ENCODE measurements at places on chromosomes 16 and 17.
A peak's percentile ranks its signal among the peaks of the same experiment; 100 is the strongest.

DNA sequence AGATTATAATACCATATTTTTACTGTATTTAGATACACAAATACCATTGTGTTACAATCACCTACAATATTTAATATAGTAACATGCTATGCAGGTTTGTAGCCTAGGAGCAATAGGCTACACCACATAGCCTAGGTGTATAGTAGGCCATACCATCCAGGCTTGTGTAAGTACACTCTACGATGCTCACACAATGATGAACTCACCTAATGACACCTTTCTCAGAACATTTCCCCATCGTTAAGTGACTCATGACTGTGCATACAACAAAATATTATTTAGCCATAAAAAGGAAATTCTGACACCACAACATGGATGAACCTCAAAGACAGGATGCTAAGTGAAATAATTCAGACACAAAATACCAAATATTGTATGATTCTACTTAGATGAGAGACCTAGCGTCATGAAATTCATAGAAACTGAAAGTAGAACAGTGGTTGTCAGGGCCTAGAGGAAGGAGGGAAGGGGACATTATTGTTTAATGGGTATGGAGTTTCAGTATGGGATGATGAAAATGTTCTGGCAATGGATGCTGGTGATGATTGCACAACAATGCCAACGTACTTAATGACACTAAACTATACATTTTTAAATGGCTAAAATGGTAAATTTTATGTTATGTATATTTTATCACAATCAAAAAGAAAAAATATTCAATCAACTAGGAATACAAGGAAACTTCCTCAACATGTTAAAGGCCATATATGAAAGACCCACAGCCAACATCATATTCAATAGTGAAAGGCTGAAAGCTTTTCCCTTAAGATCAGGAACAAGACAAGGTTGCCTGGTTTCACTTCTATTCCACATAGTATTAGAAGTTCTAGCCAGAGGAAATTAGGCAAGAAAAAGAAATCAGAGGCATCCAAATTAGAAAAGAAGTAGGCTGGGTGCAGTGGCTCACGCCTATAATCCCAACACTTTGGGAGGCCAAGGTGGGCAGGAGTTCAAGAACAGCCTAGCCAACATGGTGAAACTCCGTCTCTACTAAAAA, 5.9 kb upstream of the C16orf87 start:
- no peak for DNase-seq

- peak; percentile 81 for DNase-seq
Measured at GRCh38 chr17:6913608-6914443, 82.0 kb upstream of the ALOX12 start.

GRCh38 chr16:29306201-29306600, 100.3 kb downstream of the NPIPB11 start:
- DNase-seq: no peak

DNA sequence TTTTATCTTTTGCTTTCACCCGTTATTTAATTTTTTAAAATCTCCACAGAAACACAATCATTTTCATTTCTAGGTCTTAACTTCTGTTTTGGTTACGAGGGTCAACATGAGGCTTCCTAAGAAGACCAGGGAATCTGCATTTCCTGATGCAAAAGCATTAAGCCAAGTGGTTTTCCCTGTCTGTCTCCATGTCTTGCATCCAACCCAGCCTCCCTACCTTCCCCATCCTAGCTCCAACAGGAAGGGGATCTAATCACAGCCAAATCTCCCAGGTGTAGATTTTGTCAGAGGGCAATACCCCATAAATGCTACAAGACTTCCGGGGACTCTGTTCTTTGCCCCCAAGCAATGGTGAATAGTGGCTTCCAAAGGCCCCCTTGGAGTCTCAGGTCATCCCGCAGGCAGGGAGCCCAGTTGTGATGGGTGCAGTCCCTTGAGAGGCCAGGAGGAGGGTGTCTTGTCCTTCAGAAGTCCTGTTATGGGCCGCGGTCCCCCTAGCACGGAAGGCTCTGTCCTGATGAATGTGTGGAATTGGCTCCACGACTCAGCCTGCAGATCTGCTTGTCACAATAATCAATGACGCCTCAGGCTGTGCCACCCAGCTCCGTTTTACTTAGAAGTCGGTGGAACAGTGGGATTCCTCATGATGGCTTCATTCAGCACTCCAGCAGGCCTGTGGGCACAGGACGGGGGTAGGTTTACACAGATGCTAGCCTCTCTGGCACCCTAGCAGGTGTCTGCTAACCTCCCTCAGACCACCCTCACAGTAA, 141.1 kb downstream of the RGS9 start:
- DNase-seq: peak; percentile 32

DNA sequence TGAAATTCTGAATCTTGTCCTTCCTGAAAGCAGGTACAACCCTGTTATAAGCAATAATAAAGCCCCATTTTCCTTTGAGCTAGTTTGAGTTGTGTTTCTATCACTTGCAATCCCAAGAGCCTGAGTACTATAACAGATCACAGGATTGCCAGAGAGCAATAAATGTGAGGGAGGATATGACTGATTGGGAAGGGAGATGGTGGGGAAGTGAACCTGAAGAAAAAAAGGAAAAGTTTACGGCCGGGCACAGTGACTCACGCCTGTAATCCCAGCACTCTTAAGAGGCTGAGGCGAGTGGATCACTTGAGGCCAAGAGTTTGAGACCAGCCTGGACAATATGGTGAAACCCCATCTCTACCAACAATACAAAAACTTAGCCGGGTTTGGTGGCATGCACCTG, 80.4 kb downstream of the COX10 start:
- no peak for DNase-seq

DNA sequence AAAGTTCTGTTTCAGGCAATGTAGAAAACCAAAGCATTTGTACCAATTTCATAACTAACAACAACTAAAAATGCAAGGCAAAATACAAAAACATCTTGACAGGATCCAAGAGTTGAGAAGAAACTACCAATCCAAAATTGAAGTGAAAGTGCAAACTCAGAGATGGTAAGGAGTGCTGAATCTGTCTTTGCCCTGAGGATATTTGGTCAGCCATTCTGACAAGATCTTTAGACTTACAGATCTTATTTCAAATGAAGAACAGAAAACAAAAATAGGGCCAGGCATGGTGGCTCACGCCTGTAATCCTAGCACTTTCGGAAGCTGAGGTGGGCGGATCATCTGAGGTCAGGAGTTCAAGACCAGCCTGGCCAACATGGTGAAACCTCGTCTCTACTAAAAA, 412.8 kb downstream of the ZFHX3 start:
- no peak for DNase-seq

DNA sequence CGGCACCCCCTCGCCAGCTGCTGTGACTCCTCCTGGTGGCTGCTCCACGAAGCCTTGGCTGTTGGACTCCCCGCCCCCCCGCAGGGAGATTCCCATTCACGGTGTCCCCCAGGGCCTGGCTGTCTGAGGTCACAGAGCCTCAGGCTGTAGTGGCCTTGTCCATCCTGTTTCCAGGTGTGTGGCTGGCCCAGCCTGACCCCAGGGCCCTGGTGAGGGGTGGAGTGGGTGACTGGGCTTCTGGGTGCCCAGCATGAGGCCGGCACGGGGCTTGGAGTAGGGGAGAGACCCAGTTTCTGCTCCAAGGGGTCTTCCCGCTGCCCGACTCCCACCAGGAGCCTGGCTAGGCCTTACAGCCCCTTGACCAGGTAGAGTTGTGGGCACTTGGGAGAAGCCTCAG, 10.4 kb downstream of the PRSS27 start:
- no peak for DNase-seq

- DNase-seq: no peak
Measured at GRCh38 chr17:76248013-76248782, 7.9 kb upstream of the RNF157 start.

- DNase-seq: no peak
Measured at GRCh38 chr17:8492121-8492520, 56.4 kb downstream of the NDEL1 start.

DNA sequence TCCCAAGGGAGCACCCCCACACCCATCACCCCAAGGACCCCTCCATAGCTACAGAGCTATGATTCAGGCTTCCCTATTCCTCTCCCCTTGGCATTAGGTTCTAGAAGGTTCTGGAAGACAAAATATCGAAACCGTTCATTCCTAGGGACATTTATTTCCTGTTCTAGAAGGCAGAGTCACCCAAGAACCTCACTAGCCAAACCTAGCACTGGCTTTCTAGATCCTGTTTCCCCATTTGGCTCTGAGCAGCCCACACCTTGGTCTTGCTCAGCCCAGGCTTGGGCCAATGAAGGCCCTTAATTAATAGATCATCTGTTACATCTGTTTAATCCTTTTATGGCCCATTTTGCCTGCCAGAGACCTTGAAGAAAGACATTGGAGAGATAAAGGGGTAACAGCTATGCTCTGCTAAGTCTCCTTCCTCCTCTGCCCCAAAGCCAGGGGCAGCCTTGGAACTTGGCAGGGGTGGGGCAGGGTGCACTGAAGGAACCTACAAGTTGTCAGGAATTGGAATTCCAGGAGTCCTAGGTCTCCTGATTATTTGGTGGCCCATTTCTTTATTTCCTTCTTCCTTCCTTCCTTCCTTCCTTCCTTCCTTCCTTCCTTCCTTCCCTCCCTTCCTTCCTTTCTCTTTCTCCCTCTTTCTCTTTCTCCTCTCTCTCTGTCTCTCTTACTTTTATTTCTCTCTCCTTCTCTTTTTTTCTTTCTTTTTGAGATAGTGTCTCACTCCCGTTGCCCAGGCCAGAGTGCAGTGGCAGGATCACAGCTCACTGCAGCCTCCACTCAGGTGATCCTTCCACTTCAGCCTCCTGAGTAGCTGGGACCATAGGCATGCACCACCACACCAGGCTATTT, 8.7 kb upstream of the FZD2 start:
- DNase-seq: no peak

- no peak for DNase-seq
Measured at GRCh38 chr17:36535669-36536081, 888 bp downstream of the PIGW start.

- no peak for DNase-seq
Measured at GRCh38 chr17:82553210-82553930, 33.8 kb downstream of the FOXK2 start.

GRCh38 chr16:75102595-75102994, 14.0 kb downstream of the LDHD start:
- no peak for DNase-seq

DNA sequence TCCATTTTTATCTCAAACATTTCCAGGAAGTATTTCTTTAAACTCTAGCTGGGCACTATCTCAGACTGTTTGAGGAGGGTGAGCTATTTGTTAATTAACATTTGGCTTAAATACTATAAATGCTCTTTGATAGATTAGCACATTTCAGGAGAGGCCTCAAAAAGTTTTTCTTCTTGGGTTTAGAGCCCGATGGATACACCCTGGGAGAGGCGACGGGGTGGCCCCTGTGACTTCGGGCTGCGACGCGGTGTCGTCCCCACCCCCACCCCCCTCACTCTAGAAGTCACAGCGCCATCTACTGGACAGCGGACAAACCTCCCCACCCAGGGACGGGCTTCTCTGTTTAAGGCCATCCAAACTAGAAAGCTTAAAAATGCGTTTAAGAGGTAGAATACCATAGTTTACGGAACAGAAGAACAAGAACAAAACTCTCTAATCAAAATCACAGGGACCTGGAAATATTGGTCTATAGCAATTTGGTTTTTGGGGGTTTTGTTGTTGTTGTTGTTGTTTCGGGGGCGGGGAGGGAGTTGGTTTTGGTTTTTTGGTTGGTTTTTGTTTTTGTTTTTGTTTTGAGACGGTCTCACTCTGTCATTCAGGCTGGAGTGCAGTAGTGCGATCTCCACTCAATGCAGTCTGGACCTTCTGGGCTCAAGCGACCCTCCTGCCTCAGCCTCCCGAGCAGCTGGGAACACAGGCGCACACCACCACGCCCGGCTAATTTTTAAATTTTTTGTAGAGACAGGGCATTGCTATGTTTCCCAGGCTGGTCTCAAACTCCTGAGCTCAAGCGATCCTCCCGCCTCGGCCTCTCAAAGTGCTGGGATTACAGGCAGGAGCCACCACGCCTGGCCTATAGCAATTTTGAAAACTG, 254.4 kb downstream of the C16orf95 start:
- DNase-seq: peak; percentile 17

GRCh38 chr17:82439194-82439828, 11.2 kb downstream of the CYBC1 start:
- DNase-seq: no peak

- no peak for DNase-seq
Measured at GRCh38 chr16:82016964-82017363, 5.7 kb upstream of the SDR42E1 start.

GRCh38 chr16:12340151-12340733, 363.7 kb downstream of the SNX29 start:
- DNase-seq: no peak

GRCh38 chr16:48535831-48536613, 74.0 kb downstream of the N4BP1 start:
- no peak for DNase-seq

GRCh38 chr17:42312285-42313130, 24.2 kb downstream of the STAT5A start:
- DNase-seq: peak; percentile 68

DNA sequence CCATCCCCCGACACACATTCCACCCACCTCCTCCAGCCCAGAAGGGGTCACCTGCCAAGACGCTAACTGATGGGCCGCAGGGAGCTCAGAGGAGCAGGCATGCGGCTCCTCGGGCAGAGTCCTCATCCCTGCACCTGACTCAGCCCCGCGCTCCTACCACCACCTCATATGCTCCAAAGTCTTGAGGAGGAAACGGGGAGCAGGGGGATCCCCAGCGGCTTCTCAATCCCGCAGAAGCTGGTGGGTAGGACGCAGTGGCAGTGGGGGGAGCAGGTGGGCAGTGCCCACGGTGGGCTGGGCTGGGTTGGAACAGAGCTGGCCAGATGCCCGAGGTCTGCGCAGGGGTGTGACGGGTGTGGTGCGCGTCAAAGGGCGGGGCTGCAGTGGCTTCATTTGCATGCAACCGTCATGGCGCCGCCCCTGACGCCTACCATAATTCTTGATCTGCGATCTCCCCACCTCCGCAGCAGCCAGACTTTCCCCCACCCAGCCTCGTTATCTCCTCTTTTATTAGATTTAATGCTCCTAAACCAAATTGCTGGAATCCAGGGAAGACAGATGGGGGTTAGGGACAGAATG, 39.0 kb upstream of the EMP2 start:
- no peak for DNase-seq

DNA sequence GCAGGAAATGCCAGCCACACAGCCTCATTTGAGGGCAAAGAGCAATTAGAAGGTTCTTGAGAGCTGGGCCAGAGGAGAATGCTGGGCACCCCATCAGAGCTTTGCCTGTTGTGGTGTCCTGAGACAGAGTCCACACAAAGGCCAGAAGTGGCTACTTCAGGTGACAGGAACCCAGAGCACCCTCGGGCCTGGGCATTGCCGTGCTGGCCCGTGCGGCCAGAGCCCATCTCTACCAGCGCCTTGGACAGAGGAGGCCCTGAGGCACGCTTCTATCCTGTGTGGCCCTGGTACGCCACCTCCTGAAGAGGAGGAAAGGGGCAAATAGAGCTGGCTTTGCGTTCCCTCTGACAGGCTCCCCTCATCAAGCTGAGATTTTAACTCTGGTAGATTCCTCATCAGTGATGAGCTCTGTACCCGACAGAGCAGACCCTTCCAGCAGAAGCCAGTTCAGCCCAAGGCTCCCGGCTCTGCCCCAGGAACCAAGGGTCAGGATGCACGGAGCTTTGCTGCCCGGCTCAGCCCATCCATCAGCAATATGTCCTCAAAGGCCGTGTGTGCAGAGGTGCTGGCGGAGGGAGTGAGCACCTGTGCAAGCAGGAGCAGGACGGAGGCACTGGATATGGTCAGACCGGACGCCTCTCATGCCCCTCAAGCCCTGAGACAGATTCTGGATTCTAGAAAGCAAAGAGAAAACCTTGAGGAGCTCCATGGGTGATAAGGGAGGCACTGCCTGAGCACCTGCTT, 3.4 kb upstream of the RASD1 start:
- DNase-seq: no peak

Measured in CD8-positive, alpha-beta T cell (primary cell).